ENCODE measurements at places on chromosomes 3 and 15. TPM values are rescaled to one million over a fixed set of nuclear protein-coding genes. Genes with fewer than 3 reads are reported as not detected.

Gene KNG1
- total RNA-seq: not detected

Gene PP2D1
- not detected for total RNA-seq

Gene RNF7
- 89.5 TPM for total RNA-seq

Gene SEMA5B
- 0.23 TPM for total RNA-seq

Gene AP4E1
- total RNA-seq: 8.1 TPM

All from pericardium fibroblast (primary cell).